ENCODE measurements at places on chromosomes 1 and 21. TPM values are rescaled to one million over a fixed set of nuclear protein-coding genes. Genes with fewer than 3 reads are reported as not detected.
A peak's percentile ranks its signal among the peaks of the same experiment; 100 is the strongest.

GRCh38 chr1:89657886-89658285 lies 25.0 kb downstream of the LRRC8C start:
- DNase-seq: no peak

- DNase-seq: peak; percentile 92
Measured at GRCh38 chr1:16055613-16056520, 12.3 kb downstream of the CLCNKB start.

DNA sequence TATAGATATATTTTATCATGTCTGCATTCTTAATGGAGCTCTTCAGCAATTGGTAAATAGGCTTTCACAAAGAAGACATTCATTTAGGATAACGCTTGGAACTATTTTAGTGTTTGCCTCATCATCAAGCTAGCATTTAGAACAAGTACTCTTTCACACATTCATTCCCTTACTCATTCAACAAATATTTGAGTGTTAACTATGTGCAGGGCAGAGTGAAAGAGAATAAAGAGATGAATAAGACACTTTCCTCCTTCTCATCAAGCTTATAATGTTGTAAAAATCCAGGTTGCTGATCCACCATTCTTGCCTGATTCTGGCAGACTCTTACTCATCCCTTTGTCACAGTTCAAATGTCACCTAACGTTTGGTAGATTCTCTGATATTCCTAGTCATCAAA lies 386.3 kb upstream of the BEND5 start:
- DNase-seq: no peak

DNA sequence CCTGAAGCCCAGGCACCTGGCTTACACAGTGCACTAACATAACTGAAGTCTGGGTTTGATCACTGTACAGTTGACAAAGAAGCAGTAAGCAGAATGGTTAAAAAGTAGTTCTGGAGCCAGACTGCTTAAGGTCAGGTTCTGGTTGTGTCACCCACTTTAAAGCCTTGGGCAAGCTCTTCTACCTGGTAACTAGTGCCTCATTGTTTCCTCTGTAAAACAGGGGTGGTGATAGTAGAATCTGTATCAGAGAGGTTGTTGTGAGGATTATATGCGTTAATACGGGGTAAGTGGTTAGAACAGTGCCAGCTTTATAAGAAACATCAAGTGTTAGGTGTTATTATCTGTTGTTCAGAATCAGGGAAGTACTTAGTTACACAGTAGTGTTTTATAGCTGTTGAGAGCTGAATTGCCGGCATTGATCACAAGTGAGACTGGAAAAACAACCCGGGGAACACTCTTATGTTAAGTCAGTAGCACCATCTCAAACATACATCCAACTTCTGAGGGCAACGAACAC lies 3.7 kb downstream of the BACH1 start:
- no peak for DNase-seq

The KLF17 gene
- total RNA-seq: not detected

The ALG14 gene
- total RNA-seq: 6.4 TPM

DNA sequence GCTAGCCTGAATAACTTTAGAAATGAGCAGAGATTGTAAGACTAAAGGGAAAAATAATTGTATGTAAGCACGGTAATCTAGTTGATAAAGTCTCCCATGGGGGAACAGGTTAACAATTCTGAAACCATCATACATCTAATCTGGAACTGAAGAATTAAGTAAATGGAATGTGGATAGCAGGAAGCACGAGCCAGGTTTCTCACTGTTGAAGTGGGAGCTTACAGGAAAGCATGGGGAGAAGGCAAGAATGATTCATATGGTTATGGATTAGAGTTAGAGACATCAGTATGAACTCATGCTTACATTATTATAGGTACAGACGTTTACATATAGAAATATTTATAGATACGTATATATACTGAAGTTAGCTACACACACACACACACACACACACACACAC lies 83.0 kb downstream of the LEPR start:
- DNase-seq: no peak

DNA sequence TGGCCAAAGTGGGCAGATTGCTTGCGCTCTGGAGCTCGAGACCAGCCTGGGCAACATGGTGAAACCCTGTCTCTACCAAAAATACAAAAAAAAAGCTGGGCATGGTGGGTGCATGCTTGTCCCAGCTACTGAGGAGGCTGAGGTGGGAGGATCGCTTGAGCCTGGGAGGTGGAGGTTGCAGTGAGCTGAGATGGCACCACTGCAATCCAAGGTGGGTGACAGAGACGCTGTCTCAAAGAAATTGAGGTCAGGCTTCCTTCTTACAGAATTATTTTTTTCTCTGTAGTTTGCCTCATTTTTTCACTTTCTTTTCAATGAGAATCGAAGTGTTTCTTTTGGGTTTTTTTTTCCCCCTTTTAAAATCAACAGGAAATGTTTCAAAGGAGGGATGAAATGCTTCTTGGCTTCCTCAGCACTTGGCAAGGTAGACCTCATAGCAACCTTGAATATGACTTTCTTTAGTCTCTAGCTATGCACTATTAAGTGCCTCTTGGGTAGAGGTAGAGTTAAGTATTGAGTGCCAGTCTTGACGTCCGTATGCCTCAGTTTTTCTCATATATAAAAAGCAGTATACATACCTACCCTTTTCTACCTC lies 40.3 kb downstream of the MDM4 start:
- DNase-seq: no peak

- no peak for DNase-seq
Measured at GRCh38 chr21:42493109-42494060, 2.6 kb downstream of the RSPH1 start.

The RXRG gene
- total RNA-seq: not detected

DNA sequence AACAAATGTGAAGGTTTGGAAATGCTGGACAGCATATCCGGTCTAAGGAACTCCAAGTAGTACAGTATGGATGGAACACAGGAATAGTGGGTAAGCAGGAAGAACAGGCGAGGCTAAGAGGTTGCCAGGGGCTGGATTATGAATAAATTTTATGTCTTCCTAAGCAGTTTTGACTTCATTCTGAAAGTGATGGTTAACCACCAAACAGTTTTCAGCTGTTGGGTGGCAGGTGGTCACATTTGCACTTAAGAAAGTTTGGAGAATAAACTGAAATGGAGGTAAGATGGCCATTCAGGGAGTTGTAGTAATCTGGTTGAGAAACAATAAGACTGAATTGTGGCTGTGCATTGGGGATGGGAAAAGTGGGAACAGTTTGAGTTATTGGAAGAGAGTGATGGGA lies 83.8 kb downstream of the PRKAA2 start:
- DNase-seq: no peak

DNA sequence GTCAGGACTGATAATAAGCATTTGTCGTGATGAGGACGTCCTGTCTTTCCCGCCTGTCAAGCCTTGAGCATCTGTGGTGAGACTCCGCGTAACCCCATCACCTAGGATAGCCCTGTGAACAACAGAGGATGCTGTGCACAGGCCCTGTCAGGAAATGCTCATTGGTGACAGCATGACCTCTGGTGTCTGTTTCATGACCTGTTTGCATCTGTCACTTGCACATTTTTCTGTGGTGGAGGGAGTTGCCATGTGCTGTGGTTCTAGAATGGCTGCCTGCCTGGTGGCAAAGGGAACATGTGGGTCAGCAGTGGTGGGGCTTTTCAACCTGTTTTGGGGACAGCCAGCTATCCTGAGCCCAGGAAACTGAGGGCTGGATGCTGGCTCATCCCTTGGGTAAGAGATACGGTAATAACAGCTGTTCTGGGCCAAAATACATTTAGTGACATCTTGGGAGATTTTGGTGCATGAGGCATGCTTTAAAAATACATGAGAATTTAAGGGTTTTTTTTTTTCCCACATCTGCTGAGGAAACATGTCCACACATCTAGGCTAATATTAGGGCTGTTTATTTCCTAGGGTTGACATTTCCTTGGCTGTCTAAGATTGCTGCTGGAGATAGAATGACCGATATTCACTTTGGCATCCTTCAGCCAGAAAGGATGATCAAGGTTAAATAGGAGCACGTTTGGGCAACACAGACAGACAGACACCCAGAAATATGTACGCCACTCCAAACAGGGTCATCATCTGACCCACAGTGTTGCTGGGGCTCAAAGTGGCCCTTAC lies 52.9 kb downstream of the KCNC4 start:
- no peak for DNase-seq

Data from A673 (cell line).